ENCODE measurements at places on chromosomes 5 and 9.

- DNase-seq: no peak
Measured at GRCh38 chr9:97943308-97943855, 5.4 kb upstream of the HEMGN start.

- no peak for DNase-seq
Measured at GRCh38 chr9:112890106-112891081, at the start of gene SLC46A2. SLC46A2 (minus strand) TSS chr9:112890876; CDS start chr9:112890681, 195 bp downstream.

DNA sequence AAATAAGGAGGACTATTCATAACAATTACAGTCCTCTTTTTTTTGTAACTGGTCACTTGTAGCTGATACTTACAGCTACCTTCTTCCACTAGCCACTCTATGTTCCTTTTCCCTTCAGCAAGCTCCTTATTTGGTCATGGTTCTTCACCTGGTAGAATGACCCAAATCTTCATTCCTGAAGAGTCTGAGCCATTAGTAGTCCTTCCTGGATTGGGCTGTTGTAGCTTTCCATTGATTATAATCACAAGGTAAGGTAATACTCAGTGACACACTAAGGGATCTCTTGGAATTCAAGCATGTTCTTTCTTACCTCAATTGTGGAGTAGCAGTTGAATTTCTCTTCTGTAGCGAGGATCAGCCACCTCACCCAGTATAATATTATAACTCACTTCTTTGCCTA is 25.5 kb upstream of the ITGA2 start:
- no peak for DNase-seq

DNA sequence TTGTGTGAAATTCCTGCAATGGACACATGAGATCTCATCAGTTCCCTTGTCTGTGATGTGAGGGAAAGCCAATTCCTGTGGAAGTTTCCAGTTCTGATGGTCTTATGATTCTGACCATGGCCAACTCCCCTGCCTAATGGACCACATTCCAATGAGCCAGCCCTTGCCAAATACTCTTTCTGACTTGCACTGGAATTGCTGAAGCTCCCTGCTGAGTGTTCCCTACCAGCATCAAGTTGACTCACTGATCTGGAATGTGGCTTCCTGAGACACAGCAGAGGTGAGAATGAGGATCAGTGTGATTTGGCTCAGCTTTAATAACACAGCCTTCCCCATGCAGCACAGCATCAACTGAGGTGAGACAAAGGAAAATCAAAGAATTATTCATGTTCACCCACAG is 427.8 kb downstream of the KDM4C start:
- DNase-seq: no peak

GRCh38 chr9:107809871-107810460 is 320.4 kb upstream of the KLF4 start:
- no peak for DNase-seq

DNA sequence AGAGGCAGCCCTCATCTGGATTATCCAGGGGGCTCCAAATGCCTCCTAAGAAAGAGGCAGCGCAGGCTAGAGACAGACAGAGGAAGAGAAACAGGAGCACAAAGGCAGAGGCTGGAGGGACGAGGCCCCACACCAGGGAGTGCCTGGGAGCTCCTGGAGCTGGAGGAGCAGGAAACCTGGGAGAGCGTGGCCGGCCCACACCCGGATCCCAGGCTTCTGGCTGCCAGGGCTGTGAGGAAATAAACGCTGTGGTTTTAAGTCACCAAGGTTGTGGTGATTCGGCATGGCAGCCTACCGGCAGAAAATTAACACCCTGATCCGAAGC is 165.5 kb downstream of the OLFM1 start:
- no peak for DNase-seq

- no peak for DNase-seq
Measured at GRCh38 chr9:626596-626995, 214.9 kb upstream of the DMRT1 start.

GRCh38 chr5:145925353-145925752 is 11.0 kb upstream of the SH3RF2 start:
- no peak for DNase-seq

DNA sequence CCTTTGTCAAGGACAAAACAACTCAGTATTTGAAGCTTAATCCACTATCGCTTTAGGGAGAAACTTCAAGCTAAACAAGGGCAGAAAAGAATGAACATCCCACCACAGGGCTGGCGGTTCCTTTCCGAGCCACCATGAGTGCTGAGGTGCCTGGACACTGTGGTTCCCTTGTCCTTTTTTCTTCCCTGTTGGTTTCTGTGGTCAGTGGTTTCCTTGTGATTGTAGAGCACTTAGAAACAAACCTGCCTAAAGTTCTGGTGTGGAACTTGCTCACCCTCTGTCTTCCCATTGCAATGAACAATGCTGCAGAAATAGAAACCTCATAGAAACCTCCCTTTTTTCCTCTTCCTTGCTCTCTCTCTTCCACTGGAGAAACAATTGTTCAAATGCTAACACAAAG is 79.3 kb upstream of the TBC1D2 start:
- DNase-seq: no peak

DNA sequence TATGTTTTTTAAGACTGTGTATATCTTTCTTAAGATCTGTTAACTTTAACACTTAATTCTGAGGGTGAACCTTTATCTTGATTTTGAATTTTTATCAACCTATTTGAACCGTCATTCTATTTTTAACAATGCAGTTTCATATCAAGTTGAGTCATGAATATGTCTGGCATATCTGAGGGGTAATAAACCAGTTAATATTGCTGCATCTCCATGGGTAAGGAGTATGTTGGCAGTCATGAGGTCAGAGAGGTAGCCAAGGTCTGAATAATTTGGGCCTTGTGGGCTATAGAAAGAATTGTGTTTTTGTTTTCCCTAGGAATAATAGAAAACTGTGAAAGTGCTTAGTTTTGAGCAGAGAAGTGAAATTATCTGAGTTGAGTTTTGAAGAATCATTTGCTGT is 419.0 kb downstream of the PLK2 start:
- DNase-seq: no peak

DNA sequence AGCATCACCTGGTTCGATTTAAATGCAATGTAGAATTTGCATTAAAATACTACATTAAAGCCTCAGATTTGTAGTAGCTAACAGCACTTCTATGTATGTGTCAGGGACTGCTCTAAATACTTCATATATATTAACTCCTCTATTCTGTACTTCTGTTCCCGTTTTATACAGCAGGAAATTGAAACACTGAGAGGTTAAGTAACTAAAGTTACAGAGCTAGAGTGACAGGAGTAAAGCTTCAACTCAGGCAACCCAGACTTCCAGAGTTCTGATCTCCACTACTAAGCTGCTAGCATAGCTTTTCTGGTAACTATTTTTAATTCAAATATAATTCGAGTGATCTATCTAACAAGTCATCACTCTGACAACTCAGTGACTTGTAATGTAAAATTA is 619 bp upstream of the APC start:
- DNase-seq: no peak

GRCh38 chr5:89280103-89281037 is 397.4 kb upstream of the MEF2C start:
- no peak for DNase-seq

- DNase-seq: no peak
Measured at GRCh38 chr9:134069480-134070399, 1.9 kb upstream of the BRD3 start.

- no peak for DNase-seq
Measured at GRCh38 chr5:132050136-132050535, 10.3 kb upstream of the IL3 start.

GRCh38 chr9:133884907-133885744 is 107.0 kb downstream of the VAV2 start:
- DNase-seq: no peak

- DNase-seq: no peak
Measured at GRCh38 chr9:78262655-78263054, 26.8 kb downstream of the CEP78 start.

DNA sequence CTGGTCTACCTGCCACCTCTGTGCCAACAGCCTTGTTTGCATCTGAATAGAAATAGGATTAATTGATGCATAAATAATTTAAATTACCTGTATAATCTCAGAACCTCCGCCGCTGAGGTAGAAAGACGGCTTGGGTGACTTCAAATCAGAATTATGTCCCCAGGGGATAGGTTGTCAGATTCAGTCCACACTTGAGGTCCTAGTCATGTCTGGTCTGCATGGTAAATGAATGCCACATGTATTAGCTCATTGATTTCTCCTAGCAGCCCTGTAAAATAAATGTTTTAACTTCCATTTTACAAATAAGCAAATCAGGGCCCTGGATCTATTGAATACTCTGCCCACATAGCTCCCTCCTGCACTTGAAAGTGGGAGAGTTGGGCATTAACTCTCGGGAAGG is 368.0 kb upstream of the WWC1 start:
- DNase-seq: no peak

GRCh38 chr9:33289496-33289895 is 820 bp upstream of the NFX1 start:
- DNase-seq: no peak

- no peak for DNase-seq
Measured at GRCh38 chr5:141465351-141465750, 10.4 kb upstream of the PCDHGC3 start.

GRCh38 chr5:176360894-176361436 is 599 bp downstream of the KIAA1191 start:
- no peak for DNase-seq

DNA sequence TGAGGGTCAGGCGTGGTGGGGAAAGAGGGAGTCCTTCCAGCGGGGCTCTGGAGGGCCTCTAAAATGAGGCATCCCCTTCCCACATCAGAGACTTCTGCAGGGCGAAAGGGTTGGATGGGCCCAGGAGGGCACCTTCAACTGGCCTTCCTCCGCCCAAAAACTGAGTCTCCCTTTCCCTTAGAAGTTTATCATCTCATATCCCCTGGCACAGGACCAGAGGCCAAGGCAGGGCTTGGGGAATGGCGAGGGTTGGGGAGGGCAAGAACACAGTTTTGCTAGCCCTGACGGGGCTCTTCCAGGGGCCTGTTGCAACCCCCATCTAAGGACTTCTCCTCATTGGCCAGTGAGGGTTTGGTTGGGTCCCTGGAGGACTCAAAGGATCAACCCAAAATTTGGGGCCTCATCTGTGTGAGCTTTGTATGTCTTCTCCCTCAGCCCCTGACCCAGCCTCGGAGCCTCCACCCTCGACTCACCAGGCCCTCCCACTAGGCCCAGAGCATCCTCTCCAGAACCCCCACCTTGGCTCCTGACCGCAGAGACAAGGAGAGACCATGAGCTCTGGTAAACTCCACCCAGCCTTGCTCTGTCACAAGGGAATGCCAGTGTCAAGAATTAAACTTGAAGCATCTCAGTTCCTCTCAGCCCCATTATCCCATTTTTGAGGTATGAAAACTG is 24.1 kb downstream of the AQP7 start:
- DNase-seq: no peak

DNA sequence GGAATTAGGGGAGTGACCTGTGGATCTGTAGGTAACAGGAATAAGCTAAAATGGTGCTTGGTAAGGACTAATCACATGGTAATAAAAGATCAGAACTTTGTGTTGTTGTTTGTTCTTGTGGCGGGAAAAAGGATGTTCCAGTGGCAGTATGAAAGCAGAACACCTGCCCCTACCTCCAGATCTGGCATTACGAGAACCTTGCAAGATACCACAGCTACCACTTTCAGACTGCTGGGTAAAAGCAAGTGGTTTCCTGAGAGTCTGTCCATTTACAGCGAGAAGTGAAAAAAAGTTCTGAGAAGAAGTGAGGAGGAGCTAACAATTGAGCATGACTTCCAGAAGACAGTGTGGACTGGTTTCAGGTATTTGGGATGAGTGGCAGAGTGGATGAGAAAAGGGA is 252.5 kb downstream of the TLE4 start:
- DNase-seq: no peak
